Activated CD4-positive, CD25-positive, alpha-beta regulatory T cell treated with anti-CD3 and anti-CD28 coated beads, Interleukin-2, amount 50 U/mL, for 72 hours (primary cell): ENCODE measurements at places on chromosomes 3 and 15.

GRCh38 chr15:48031973-48032372 lies 88.8 kb upstream of the SLC24A5 start:
- no peak for DNase-seq

DNA sequence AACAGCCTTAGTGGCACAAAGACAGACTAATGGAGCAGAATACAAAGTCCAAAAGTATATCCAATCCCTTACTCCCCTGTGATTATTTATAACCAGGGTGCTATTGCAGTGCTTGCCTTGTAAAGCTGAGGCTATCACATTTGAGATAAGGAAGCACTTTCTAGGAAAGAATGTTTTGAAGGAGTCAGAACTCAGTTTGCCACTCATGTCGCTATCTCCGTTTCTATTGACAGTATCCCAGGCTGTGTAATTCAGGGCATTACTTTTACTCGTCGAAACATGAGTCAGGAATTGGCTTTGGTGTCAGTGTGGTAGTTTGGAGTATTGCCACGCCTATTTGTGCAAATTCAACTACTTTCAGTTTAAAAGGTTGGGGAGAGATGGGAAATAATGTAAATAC lies 78.4 kb downstream of the FBXL2 start:
- no peak for DNase-seq

DNA sequence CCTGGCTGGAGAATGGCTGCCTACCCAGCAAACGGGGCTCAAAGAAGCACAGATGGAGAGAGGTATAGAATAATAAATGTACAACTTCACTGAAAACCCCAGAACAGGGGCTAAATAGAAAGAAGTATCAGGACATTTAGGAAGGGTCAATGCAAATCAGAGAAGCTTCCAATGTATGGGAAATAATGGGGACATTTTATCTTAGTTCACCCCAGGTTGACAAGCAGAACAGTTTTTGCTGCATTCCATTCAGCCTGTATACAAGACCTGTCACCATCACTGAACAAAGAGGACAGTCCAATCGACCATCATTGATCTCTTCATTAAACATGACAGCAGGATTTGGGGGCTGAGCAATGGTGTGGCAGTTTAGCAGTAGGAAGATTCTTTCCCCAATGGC lies 68.1 kb downstream of the MYH15 start:
- DNase-seq, result no peak

GRCh38 chr3:175421902-175422301 lies 562.8 kb downstream of the NAALADL2 start:
- DNase-seq, result no peak

DNA sequence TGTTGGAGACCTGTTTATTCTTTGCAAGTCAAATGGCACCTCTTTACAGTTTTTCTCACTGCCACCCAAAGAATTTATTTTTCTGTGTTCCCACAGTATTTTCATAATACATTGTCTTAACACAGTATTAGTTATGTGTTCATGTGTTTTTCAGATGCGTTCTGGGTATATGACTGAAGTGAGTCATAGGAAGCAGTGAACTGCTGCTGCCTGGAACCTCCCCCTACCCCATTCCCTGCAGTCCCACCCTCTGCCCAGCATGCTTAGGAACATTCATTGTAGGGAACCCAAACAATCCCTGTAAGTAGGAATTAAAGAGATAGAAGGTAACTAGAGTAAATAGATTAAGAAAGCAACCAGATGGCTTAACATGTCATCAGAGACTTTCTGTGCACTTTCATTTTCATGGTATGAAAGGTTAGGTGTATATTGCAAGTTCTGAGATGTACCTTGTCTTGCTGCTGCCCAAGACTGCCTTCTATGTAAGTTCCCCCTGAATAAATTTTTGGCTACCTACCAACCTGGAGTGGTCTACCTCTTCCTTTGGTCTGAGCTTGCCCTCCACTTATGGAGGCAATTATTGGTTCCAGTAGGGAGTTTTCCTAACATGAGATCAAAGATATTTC lies 21.9 kb upstream of the SQOR start:
- no peak for DNase-seq

GRCh38 chr15:83206526-83207008 lies 1.1 kb downstream of the HDGFL3 start:
- no peak for DNase-seq

DNA sequence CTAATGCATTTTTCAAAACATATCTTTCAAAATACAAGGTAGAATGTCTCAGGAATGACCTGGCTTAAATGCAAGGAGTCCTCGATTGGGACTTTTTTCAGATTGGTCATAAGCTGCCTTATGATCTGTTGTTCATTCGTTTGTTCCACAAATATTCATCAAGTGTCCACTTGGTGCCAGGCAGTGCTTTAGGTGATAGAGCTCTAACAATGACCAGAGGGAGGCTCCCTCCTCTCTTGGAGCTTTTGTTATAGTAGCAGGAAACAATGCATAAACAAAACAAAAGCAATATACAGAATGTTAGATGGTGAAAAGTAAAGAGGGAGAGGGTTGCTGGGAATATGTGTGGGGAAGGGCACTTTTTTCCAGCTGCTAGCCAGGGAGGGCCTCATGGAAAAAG lies 156.1 kb downstream of the MCTP2 start:
- no peak for DNase-seq

GRCh38 chr3:7211740-7212139 lies 350.8 kb downstream of the GRM7 start:
- no peak for DNase-seq

DNA sequence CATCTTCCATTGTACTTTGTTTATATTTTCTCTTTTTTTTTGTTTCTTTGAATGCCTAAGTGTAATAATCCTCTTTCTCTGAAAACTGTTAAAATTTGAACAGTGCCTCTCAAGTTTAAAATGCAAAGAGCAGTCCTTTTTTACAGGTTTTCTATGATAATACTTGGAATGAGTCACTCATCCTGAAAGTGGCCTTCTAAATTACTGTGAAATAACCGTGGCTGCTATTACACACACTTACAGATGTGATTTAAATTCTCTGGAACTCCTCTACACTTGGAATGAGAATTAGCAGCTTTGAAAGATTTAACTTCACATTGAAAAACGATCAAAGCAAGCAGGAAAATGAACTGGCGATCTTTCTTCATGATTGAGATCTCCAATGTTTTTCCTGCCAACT lies 105.9 kb downstream of the ROBO1 start:
- no peak for DNase-seq

DNA sequence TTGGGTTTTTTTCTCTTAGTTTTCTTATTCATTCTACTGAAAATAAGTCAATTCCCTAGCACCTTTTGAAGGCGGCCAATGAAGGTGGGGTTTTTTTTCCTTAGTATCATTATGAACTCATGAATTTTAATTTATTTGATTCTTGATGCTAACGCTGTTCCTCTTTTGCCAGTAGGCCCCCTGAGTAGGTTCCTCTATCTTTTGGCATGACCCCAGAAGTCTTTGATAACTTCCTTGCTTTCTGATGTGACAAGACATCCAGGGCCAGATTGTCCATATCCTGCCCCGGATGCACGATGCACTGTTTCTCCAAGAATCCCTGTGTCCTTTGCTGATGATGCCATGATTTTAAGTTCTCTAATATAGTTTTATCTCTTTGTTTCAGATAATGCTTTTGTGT lies 20.6 kb downstream of the LRRK1 start:
- DNase-seq, result no peak

GRCh38 chr3:33238923-33239322 lies 20.3 kb upstream of the SUSD5 start:
- no peak for DNase-seq

GRCh38 chr3:184327171-184327570 lies 10.2 kb upstream of the FAM131A start:
- no peak for DNase-seq

DNA sequence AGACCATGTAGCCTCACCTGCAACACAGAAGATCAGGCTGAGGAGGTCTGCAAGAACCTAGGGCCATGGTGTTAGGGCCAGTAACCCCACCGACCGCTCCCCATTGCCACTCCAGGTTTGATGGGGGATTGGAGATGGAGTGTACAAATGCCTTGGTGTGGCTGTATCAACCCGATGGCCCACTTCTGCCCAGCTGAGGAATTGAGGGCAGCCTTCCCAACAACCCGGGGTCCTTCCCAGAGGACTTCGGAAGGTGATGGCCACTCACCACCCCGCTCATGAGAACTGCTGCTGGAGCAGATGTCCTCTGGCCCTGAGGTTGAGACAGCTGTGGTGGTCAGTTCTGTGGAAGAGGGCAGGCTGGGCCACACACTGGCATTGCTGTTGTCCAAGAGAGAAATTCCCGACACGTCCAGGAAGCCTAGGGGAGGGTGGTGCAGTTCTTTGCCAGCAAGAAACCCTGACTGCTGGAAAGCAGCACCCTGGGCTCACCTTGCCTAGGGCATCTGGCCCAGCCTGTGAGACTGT lies 8.9 kb downstream of the GORASP1 start:
- no peak for DNase-seq

DNA sequence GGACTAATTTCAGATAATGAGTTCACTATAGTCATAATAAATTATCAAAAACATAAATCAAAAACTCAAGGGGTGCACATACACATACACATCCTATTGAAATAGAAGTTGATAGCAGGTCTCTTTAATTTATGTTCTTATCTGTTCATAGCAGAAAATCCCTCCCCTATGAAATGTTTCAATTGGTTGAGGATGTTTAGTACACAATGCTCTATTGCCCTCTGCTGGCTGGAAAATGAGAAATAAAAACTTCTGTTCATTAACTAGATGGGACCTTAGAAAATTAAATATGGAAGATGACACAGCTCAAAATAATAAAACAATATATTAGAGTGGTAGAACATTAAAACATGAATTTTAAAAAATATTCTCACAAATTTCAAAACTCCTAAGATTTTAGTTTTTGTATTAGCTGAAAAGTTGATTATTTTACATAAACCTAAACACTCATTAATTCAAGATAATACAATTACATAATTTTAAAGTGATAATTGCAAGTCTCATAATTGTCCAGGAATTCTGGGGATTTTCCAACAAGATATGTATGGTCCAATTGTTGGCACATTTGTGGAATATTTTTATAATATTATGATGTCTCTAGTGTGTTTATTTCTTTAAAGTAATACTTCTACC lies 735.0 kb downstream of the ROBO1 start:
- no peak for DNase-seq

DNA sequence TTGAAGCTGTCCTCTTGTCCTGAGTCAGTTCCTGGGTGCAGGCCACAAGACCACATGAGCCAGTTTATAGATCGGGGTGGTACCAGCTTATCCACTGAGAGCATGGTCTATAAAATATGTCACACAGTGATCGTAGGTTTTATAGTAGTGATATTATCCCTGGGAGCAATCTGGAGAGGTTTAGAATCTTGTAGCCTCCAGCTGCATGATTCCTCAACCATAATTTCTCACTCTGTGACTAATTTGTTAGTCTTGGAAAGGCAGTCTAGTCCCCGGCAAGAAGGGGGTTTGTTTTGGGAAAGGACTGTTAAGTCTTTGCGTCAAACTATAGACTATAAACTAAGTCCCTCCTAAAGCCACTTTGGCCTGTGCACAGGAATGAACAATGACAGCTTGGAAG lies 693.0 kb upstream of the CADM2 start:
- DNase-seq, result no peak

DNA sequence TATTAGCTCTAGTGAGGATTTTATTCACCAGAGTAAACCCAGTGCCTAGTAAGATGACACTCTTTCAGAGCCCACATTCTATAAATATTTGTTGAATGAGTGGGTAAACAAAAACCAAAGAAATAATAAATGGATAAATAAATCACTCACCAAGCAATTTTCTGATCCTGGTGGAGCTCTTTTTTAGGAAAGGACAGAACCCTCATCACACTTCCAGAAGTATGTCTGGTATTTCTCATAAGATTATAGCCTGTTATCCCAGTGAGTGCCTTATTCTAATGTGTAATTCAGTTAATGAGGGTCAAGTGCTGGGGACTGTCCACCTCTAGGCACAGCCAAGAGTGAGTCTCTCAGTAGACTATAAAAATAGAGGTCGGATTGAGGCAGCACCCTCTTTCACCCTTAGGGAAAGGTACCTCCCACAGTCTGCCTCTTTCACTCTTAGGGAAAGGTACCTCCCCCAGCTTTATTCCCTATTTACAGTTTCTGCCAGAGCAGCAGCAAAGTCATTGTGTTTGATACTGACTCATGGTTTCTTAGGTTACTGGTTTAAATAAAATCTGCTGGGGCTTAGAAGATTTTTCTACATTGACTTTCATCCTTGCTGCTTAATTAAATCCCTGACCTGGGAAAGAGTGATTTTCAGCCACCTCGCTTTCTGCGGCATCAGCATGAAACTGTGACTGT lies 145.0 kb downstream of the STAC start:
- DNase-seq, result no peak

GRCh38 chr3:134885877-134886621 lies 91.0 kb downstream of the EPHB1 start:
- no peak for DNase-seq

DNA sequence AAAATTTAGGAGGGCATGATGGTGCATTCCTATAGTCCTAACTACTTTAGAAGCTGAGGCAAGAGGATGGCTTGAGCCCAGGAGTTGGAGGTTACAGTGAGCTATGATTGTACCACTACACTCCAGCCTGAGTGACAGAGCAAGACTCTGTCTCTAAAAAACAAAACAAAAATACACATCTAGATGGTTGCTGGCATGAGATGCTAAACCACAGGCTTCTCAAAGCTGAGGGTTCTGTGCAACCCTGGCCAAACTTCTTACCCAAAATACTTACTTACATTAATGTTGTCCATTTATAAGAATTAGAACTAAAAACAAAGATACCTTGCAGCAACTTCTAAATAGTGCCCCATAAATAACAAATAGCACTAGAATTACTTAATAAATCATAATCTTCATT lies 14.3 kb upstream of the ARHGEF3 start:
- DNase-seq, result no peak

DNA sequence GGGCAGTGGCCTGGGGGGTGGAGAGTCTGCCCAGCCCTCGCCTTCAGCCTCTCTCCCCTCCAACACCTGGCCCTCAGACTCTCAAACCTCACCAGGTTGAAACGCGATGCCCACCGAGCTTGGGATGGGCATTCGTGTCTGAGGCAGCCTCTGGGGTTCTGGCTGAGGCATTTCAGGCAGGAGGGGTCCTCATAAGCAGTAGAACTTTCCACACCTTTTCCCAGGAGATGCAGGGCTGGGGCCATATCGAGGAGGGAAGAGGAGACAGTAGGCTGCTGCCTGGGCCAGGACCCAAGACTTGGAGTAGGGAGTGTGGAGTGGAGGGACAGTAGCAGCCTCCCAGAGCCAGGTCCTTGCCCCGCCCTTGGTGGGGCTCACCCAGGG lies 24.6 kb downstream of the ACAA1 start:
- DNase-seq, result no peak

DNA sequence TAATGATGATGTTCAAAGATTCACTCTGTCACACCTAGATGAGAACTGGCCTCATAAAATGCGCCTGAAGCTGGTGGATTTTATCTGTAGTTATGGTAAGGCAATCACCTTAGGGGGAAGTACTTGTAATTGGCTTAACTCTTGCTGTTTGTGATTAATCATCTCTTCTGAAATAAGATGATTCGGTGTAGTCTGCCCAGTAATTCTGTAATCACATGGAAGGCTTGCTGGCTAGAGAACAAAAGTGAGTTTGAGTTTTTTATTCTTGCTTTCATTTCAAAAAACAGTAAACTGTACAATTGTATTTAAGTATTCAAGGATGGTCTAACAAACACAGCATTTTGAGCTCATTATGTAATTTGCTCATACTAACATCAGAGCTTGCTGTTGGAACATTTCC lies 72.1 kb downstream of the OTOL1 start:
- DNase-seq, result no peak
